ENCODE measurements at places on chromosomes 2 and 18. TPM values are rescaled to one million over a fixed set of nuclear protein-coding genes. Genes with fewer than 3 reads are reported as not detected.

Gene BCL11A
- total RNA-seq, result 0.14 TPM

Gene DPP4
- total RNA-seq, result 251 TPM

Gene SCYGR3
- total RNA-seq, result not detected

Gene TEKT4
- total RNA-seq, result not detected

Gene HOXD13
- 0.09 TPM for total RNA-seq

Gene FLACC1
- 0.74 TPM for total RNA-seq

Gene TMEM37
- total RNA-seq, result 0.37 TPM

Gene TET3
- total RNA-seq, result 2.1 TPM

Gene UGT1A5
- total RNA-seq, result not detected

Gene CCDC141
- under 0.01 TPM for total RNA-seq

Gene SERPINB11
- not detected for total RNA-seq

Gene HDLBP
- total RNA-seq, result 1,715 TPM

Gene ALPG
- not detected for total RNA-seq

Gene CSRNP3
- total RNA-seq, result 0.57 TPM

Gene ONECUT2
- total RNA-seq, result under 0.01 TPM

Gene MATN3
- 1.5 TPM for total RNA-seq

Gene EFEMP1
- 1,445 TPM for total RNA-seq

Gene TUBB8B
- not detected for total RNA-seq

Gene UNC50
- total RNA-seq, result 50.8 TPM

Gene ITPRIPL1
- 0.43 TPM for total RNA-seq

Gene UPP2
- not detected for total RNA-seq

Gene DOK6
- 7.3 TPM for total RNA-seq

Gene SERPINB4
- total RNA-seq, result 0.14 TPM

Gene SKOR2
- not detected for total RNA-seq

Gene BBS5
- total RNA-seq, result 6.6 TPM

Gene LIMS2
- total RNA-seq, result 3.1 TPM

Gene MAP3K19
- total RNA-seq, result not detected

Gene DNAJC5G
- total RNA-seq, result not detected

Gene FOXD4L1
- total RNA-seq, result 0.09 TPM

Gene GKN2
- not detected for total RNA-seq

Gene POTEI
- under 0.01 TPM for total RNA-seq

Gene TUBA4B
- not detected for total RNA-seq

Gene GREB1L
- total RNA-seq, result not detected
